ENCODE measurements at places on chromosomes 13 and 19. TPM values are rescaled to one million over a fixed set of nuclear protein-coding genes. Genes with fewer than 3 reads are reported as not detected.

The FEM1A gene
- 15.1 TPM for total RNA-seq

The IGFL1 gene
- total RNA-seq, result not detected

The ACER1 gene
- total RNA-seq, result 0.42 TPM

The PCDH20 gene
- total RNA-seq, result not detected

The PRSS57 gene
- 5.4 TPM for total RNA-seq

The CAPN12 gene
- 1.8 TPM for total RNA-seq

The ENOX1 gene
- total RNA-seq, result under 0.01 TPM

The RNF17 gene
- total RNA-seq, result not detected

The NOTCH3 gene
- total RNA-seq, result 0.31 TPM

The PABPC3 gene
- 0.84 TPM for total RNA-seq

The GARIN5B gene
- not detected for total RNA-seq

The SHISA2 gene
- total RNA-seq, result 0.52 TPM

The KLK15 gene
- not detected for total RNA-seq

The LILRB2 gene
- total RNA-seq, result 27.3 TPM

The PSPN gene
- total RNA-seq, result 1.0 TPM

The CEACAM4 gene
- total RNA-seq, result 3.9 TPM

The NRTN gene
- total RNA-seq, result 0.10 TPM

The NAT14 gene
- 1.9 TPM for total RNA-seq

The DLEU7 gene
- total RNA-seq, result 0.84 TPM

The PBX4 gene
- total RNA-seq, result 12.7 TPM

The C19orf85 gene
- not detected for total RNA-seq

The FFAR1 gene
- 1.9 TPM for total RNA-seq

The TMC4 gene
- total RNA-seq, result 0.31 TPM

The KLK6 gene
- not detected for total RNA-seq

The KLK2 gene
- 0.31 TPM for total RNA-seq

The CEACAM20 gene
- total RNA-seq, result not detected

The CERS1 gene
- total RNA-seq, result not detected

The TNFSF13B gene
- total RNA-seq, result 36.6 TPM

The CDC42EP5 gene
- not detected for total RNA-seq

The KCNN4 gene
- total RNA-seq, result 9.9 TPM

The PODNL1 gene
- total RNA-seq, result not detected

The NTF4 gene
- total RNA-seq, result not detected

The ZNF90 gene
- total RNA-seq, result 1.8 TPM

The FCER2 gene
- total RNA-seq, result 25.4 TPM

The CGB5 gene
- not detected for total RNA-seq

The FARP1 gene
- 0.42 TPM for total RNA-seq

The CLEC17A gene
- total RNA-seq, result 1.6 TPM

The OR10H1 gene
- not detected for total RNA-seq

The CNN1 gene
- total RNA-seq, result 0.52 TPM

The TEX30 gene
- total RNA-seq, result 3.8 TPM

The SLC25A41 gene
- not detected for total RNA-seq

The LPAR6 gene
- 91.4 TPM for total RNA-seq

The HAUS5 gene
- 6.0 TPM for total RNA-seq

The ELSPBP1 gene
- total RNA-seq, result not detected

The OR4F17 gene
- 0.10 TPM for total RNA-seq

The SIGLEC11 gene
- total RNA-seq, result 0.10 TPM

The CEACAM5 gene
- not detected for total RNA-seq

The SLC10A2 gene
- total RNA-seq, result not detected
